ENCODE measurements at places on chromosomes 2 and 18.

- no peak for DNase-seq
Measured at GRCh38 chr2:201483342-201483741, 31.8 kb downstream of the STRADB start.

DNA sequence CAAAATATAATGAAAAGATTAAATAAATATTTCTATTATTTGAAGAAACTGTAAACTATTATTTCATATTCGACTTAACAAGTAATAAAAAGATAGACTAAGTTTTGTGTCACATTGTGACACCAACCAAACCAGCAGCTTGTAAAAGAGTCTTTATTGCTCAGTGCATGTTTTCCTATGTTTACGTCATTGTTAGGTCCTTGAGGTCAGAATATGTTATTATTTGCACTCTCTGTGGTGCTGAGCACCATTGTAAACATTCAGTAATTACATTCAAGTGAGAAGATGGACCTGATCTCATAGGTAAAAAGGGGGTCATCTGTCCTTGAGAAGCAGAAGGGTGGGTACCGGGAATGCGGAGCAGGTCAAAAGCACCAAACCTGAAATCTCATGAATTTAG is 1999.1 kb upstream of the CELF4 start:
- DNase-seq = no peak

DNA sequence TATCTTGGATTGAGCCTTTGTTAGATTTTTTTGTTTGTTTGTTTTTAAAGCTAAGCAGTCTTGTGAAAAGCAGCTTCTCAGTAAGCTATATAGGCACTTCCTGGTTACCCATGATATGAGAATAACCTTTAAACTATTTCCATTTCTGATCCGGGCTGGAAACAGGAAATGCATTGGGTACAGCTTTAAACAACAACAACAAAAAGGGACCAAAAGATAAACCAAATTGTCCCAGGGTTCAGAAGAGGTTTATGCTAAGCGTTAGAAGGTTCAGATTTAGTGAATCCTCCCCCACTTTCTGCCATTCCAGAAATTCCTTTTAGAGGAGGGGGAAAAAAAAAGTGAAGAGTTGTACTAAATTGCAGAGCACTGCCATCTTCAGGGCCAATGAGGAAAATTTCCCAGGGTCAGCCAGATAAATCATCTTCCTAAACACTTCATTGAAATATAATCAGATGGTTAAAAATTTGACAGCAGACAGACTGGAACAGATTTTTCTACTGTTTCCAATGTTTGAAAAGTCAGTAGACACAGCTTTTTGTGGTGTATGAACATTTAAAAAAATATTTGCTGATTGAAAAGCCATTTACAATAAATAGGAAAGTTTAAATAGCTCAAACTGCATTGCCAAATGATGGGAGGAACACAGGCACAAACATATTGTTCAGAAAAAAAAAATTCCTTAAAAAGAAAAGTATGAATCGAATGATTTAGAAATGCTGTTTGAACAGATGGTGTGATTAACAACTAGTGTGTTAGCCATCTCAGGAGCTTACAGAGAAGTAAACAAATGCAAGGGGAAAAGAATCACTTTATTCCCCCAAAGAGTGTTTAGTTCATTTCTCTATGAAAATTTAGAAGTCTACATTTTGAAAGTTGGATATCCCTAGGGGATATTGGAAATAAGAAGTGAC is 189.9 kb upstream of the TANK start:
- peak; percentile 66 for DNase-seq

- no peak for DNase-seq
Measured at GRCh38 chr2:145845923-145846322, 1326.0 kb upstream of the ZEB2 start.

- DNase-seq = no peak
Measured at GRCh38 chr2:168355779-168356476, 100.1 kb upstream of the CERS6 start.

GRCh38 chr2:176122052-176122682 is 352 bp upstream of the HOXD9 start:
- peak; percentile 84 for DNase-seq

DNA sequence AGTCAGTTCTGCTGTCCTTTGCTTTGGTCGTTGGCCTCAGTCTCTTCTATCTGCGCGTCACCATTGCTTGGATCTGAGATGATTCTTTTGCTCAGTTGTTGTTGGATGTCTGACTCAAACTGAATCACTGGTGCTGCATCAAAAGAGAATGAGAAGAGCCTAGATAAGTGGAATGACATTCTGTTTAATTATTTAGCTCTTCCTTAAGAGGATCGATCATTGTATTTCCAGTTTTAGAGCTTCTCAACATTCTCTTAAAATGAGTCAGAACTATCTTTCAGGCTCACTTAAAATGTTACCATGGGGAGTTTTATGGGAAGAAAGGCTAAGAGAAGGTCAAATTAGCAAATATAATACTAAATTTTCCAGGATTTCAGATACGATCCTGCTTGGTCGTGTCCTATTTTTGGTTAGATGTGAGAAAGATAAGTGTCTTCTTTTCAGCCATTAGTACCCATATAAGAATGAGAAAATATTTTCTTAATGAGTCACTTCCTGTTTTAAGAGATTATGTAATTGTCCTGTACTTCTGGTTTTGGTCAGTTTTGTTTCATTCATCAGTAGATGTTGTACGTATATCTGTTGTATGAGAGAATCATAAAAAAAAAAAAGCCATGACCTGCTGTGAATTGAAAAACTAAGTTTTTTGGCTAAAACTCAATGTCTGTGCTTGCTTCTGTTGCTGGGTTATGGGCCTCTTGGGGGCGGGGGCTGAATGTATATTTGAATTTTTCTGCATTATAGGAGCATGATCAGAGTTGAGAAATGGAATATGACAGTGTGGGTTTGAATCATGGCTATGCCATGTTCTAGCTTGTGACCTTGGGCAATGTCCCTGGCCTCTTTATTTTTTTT is 31.6 kb upstream of the CASP10 start:
- no peak for DNase-seq

DNA sequence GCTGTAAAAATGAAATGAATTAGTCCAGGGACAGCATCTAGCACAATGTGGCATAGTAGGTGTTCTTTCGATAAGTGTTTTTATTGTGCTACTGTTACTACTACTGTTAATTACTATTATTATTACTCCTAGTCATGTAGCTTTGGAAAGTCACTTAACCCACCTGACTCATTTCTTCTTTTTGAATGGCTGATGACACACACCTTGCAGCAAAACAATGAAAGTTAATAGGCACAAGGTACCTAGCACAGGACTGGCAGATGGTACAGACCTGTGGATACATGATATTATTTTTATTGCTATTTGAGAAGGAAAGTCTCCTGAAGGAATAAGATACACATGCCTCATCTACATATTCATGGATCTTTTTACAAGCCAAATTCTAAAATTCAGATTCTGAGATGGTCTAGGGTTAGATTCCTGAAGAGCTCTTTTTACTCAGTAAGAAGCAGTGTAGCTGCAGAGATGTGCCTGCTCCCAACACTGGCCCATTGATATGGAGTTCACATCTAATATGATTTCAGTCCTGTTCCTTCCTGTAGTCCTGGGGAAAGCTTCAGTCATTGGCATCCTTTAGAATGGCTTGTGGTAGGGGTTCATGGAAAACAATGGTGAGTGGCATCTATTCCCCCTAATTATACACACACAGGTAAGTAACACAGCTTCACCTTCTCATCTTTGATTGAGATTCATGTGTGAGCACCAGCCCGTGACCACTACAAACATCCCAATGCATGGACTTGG is 7.9 kb upstream of the ERMN start:
- no peak for DNase-seq
